Heart left ventricle (tissue), 16 donors: ENCODE measurements at places on chromosomes 7 and 10. TPM values are rescaled to one million over a fixed set of nuclear protein-coding genes. Genes with fewer than 3 reads are reported as not detected.

DNA sequence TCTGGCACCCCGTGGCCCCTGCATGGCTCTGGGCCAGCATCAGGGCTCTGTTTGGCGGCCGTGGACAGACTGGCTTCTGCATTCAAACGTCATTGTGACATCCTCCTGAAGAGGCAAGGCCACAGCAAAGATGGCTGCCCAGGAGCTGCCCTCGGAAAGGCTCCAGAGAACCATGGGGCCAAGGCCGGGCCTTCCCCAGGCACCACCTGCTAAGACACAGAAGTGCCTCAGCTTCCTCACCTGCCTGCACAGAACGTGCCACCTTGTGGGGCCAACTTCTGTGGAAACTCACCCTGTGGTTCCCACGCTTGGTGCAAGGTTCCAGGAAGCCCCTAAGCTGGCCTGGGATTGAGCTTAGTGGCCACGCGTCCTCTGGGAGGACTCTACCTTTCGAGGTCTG, 396.9 kb downstream of the PTPRN2 start:
- no peak for DNase-seq

- no peak for DNase-seq
Observed at GRCh38 chr7:124856299-124856888, 73.2 kb downstream of the POT1 start.

- DNase-seq, result no peak
Observed at GRCh38 chr10:71138166-71138830, 74.1 kb upstream of the UNC5B start.

DNA sequence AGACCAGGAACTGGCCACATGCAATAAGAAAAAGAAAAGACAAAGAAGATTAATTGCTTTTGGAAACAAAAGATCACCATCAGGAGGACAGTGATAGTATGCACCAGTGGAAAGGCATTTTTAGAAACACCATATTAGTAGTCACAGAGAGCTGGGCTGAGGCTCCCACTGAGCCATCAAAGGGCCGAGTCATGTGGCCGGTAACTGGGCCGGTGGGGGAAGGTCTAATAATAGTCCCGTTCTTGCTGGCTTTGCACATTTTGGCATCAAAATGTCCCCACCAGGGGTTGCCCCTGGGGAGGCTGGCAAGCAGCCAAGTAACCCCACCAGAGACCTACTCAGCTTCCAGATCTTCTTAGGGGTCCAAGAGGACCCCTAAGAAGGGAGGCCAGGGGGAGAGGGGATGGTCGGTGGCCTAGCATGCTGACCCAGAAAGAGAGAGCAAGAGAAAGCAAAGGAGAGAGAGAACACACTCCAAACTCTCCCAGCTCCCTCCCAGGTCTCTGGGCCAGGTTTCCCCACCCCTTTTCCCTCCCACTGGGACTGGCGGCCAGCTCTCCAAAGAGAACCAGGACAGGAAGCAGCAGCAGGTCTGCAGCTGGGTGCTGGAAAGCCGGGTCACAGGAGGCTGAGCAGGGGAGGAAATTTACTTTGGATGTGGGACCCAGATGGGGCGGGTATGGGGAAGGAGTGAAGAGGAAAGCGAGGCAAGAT, 70.2 kb upstream of the FGFR2 start:
- peak; percentile 71 for DNase-seq

- DNase-seq, result no peak
Observed at GRCh38 chr7:75955331-75955955, 39.0 kb downstream of the TMEM120A start.

DNA sequence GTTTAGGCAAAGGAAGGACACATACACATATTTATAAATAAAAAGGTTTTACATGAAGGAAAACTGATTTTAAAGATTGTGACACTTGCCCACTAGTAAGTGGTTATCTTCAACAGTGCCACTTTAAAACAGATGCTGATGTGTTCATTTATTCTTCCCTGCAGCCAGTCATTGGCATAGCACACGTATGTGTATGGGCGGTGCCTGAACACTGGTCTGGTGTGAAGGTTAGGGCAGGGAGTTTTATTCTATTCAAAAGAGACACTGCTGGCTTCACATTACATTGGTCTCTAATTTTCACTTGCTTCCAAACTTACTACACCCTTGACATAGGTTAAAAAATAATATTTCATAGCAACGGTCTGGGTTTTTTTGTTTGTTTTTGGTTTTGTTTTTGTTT, 57.9 kb downstream of the NOD1 start:
- no peak for DNase-seq

GRCh38 chr10:4807761-4808507, 18.1 kb upstream of the AKR1E2 start:
- no peak for DNase-seq

DNA sequence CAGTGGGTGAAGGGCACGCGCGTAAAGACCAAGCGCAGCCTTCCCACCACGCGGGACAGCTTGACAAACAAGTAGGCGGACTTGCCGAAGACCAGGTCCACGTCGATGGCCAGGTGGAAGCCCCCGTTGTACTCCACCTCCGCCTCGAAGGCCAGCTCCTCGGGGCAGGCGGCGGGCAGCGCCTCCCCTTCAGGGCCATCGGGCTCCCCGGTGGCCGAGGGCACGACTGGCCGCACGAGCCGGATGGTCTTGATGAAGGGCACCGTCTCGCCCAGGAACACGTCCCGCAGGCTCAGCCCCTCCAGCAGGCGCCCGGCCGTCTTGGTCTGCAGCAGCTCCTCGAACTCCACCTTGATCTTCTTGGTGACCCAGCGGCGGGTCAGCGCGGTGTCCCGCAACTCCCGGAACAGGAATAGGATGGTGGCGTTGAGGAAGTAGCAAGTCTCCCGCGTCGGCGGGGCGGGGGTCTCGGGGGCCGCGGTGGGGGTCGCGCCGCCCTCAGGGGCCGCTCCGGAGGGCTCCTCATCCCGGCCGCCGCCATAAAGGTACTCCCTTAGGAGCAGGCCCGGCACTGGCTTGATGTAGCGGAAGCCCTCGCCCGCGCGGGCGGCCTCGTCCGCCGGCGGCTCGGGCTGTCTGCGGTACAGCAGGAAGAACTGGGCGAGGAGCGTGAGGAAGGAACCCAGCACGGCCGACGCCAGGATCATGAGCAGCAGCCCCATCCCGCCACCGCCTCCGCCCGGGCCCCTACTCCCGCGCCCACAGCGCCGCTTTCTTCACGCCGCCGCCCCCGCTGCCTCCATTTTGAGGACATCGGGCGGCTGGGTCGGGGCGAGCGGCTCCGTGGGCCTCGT, 507 bp downstream of the PDZD8 start:
- peak; percentile 42 for DNase-seq

GRCh38 chr7:94482796-94483195, 26.8 kb upstream of the CASD1 start:
- no peak for DNase-seq

- DNase-seq, result no peak
Observed at GRCh38 chr7:148712678-148713329, 14.1 kb downstream of the CUL1 start.

GRCh38 chr7:16889305-16889704, 7.5 kb upstream of the AGR3 start:
- no peak for DNase-seq

- peak; percentile 31 for DNase-seq
Observed at GRCh38 chr10:93160829-93161228, 87.1 kb downstream of the CYP26A1 start.

- no peak for DNase-seq
Observed at GRCh38 chr7:38550836-38551235, 80.3 kb downstream of the AMPH start.

DNA sequence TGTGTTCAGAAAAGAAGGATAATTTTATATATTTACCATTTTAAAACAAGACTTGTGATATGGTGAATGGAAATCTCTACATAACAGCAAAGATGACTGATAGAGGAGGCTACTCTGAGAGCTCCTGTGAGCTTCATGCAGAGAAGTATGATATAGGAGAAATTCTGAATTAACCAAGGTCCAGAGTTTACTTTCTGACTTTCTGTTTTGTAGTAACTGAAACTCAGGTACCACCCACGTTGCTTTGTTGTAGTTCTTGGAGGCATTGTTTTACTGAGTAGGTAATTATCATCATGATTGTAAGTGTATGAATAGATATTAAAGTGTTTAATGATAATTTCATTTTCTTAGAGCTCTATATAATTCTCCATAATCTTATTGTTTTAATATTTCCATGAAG, 18.0 kb upstream of the SFR1 start:
- no peak for DNase-seq

GRCh38 chr10:61910894-61911293, 9.4 kb downstream of the ARID5B start:
- DNase-seq, result no peak

- DNase-seq, result peak; percentile 72
Observed at GRCh38 chr10:89074120-89074519, 83.5 kb downstream of the FAS start.

GRCh38 chr7:3670898-3671297, 369.8 kb downstream of the SDK1 start:
- DNase-seq, result no peak

GRCh38 chr7:107125475-107125874, 43.3 kb upstream of the HBP1 start:
- DNase-seq, result no peak

- DNase-seq, result no peak
Observed at GRCh38 chr7:17239683-17240521, 58.5 kb upstream of the AHR start.

DNA sequence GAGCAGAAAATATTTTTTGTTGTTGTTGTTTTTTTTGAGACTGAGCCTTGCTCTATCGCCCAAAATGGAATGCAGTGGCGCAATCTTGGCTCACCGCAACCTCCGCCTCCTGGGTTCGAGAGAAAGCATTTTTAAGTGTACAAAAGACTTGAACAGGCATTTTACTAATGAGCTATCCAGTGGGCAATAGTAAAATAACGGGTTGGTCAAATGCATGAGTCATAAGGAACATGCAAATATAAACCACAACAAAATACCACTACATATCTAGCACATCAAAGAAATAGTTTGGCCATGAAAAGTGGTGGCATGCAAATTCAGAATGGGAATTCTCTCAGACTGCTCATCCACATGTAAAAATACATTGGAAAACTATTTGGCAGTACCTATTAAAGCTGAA, 71.7 kb upstream of the TMEM106B start:
- DNase-seq, result no peak

DNA sequence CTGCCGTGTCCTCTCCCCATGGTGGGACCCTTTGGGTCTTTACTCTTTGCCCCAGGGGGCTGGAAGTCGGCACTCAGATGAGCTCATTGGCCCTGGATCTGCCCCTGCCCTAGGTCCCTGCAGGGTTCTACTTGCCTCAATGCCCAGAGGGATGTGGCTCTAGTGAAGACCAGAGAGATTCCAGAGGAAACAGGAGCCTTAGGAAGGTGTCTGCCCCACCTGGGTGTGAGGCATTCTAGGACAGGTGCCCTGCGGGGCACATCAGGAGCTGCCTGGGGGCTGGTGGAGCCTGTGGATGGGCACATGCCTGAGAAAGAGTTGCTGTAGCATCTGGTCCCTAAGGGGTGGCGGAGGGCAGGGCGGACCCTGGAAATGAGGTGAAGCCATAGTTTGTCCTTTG, 128.6 kb downstream of the ADCY1 start:
- no peak for DNase-seq

The LRRN3 gene
- 2.4 TPM for polyA plus RNA-seq

The PPP1R3C gene
- 82.6 TPM for polyA plus RNA-seq

The VIPR2 gene
- polyA plus RNA-seq, result 15.1 TPM

The OPN1SW gene
- polyA plus RNA-seq, result not detected

The CTAGE8 gene
- polyA plus RNA-seq, result 0.07 TPM

The RPEL1 gene
- not detected for polyA plus RNA-seq

The AKR1D1 gene
- polyA plus RNA-seq, result not detected

The RARRES2 gene
- polyA plus RNA-seq, result 16.0 TPM
